Body of pancreas (tissue), 4 donors: ENCODE measurements at places on chromosomes 11 and 22.
A peak's percentile ranks its signal among the peaks of the same experiment; 100 is the strongest.

DNA sequence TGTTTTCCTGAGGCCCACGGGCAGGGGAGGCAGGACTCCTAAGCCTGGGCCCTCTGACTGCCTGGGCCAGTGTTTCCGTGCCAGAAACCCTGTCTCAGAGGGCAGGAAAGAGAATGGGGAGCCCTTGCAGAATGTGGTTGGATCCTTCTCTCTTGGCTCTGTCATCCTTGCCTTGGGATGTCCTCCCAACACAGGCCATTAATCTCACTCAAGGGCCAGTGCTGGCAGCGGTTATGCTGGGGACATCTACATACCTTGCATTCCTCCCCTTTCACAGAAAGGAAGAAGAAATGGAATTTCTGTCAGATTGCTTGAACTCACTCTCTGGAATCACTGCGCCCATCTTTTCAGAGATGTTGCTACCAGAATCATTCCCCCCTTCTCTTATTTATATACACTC is 296.9 kb downstream of the KIRREL3 start:
- H3K27me3 ChIP-seq, result no peaks in the 10 kb centered on the region
- no peak overlapping the region for H3K27ac ChIP-seq
- no peaks in the 10 kb centered on the region for H3K4me1 ChIP-seq

DNA sequence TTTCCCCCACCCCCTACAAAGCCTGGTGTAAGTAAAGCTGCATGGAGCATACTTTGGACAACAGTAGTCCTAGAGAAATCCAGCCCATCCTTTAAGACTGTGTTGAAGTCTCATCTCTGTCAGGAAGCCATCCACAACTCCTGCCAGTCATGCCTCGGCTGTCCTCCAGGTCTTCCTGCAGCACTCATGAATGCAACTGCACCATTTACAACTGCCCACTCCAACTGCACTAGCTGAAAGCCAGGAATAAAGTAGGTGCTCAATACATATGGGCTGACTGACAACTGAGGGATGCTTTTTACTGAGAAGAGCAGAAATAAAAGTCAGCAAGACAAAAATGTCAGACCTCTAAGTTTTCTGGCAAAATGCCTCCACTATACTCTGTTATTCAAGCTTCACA is 27.4 kb downstream of the IL18BP start:
- DNase-seq, result no peak
- peaks cover 32% of the 10 kb centered on the region for H3K4me1 ChIP-seq
- H3K4me3 ChIP-seq, result no peak overlapping the region
- H3K36me3 ChIP-seq, result no peaks in the 10 kb centered on the region
- H3K27me3 ChIP-seq, result no peaks in the 10 kb centered on the region

- peak; percentile 28 for DNase-seq
- H3K27me3 ChIP-seq, result no peaks in the 10 kb centered on the region
- peaks cover 22% of the 10 kb centered on the region for H3K4me1 ChIP-seq
- no peak overlapping the region for H3K4me3 ChIP-seq
Observed at GRCh38 chr11:61298663-61299244, 3.6 kb upstream of the VWCE start.

DNA sequence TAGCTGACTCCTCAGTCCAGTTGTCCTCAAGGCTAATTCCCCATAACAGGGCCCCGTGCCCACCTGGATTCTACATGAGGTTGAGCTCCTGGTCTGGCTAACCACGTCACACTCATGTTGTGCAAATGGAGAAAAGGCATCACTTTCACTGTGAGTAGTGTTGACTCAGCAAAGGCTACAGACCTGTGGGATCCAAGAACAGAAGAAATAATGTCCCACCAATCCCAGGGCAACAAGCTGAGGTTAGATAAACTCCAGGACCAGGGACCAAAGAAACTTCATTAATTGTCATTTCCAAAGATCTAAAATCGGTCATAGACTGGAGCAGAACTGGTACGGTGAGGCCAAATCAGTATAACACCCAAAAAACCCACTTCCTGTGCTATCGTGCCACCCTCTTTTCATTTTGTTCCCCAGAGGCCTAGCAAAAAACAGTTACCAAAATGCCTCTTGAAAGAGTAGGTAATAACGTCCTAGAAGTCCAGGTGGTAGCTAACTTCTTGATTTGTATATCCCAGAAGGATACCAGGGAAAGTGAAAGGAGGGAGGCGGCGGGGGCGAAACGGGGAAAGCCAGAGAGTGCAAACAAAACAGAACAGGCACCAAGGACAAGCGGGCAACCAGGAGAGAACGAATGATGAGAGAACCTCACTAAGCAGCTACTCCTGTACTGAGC is 1.4 kb downstream of the PCSK7 start:
- H3K36me3 ChIP-seq, result peaks cover 14% of the 10 kb centered on the region
- H3K4me1 ChIP-seq, result peaks cover 41% of the 10 kb centered on the region
- H3K27me3 ChIP-seq, result no peaks in the 10 kb centered on the region
- no peak overlapping the region for H3K4me3 ChIP-seq
- DNase-seq, result no peak

DNA sequence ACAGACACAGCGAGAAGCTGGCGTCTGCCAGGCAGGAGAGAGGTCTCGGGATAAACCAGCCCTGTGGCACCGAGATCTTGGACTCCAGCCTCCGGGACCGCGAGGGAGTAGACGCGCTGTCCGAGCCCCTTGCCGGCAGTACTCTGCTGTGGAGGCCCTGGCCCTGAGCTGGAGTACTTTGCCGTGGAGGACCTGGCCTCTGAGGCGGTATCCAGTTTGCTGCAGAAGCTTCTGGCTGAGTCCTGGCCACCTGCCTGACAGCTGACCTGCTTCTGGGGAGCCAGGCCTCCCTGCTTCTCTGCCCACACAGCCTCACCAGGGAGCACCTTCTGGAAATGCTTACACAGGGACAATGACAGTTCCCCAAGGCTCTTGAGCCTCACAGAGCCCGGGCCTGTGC is 31.6 kb upstream of the CARS1 start:
- no peak for DNase-seq
- H3K36me3 ChIP-seq, result no peaks in the 10 kb centered on the region
- H3K27ac ChIP-seq, result no peak overlapping the region
- no peaks in the 10 kb centered on the region for H3K27me3 ChIP-seq

GRCh38 chr11:3181725-3182461 is 16.8 kb upstream of the OSBPL5 start:
- no peak overlapping the region for H3K27ac ChIP-seq
- no peaks in the 10 kb centered on the region for H3K27me3 ChIP-seq
- no peak for DNase-seq
- no peak overlapping the region for H3K4me3 ChIP-seq
- H3K4me1 ChIP-seq, result no peaks in the 10 kb centered on the region
- H3K36me3 ChIP-seq, result no peaks in the 10 kb centered on the region

DNA sequence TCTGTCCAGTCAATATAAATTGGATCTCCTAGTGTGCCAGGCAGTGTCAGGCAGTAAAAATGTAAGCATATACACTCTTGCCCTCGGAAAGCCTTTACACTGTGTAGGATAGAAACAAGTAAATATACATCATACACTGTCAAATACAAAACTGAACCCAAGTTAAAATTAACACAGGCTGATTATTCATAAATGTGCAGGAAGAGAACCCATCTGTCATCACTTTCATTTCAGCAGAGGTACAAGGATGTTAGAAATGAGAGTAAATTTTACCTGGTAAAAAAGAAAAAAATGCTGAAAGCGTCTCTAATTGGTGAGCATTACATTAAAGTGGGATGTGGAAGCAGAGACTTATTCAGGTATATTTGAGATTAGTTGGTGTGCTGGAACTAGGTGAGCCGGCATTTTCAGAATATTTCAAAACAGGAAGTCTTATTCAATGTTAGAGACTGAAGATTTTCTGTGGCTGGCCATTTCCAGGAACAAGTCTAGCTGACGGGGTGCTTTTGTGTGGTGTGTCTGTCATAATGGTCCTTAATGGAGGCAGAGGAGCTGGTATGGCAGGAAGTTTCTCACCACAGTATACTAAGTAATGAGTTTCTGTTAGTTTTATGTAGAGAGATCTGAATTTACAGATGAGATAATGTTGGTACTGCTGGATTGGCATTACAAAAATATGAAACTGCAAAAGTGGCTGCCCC is 192.6 kb downstream of the CASP12 start:
- H3K27me3 ChIP-seq, result no peaks in the 10 kb centered on the region
- H3K4me1 ChIP-seq, result no peaks in the 10 kb centered on the region
- H3K36me3 ChIP-seq, result no peaks in the 10 kb centered on the region
- H3K27ac ChIP-seq, result peak overlapping the region; percentile 2

DNA sequence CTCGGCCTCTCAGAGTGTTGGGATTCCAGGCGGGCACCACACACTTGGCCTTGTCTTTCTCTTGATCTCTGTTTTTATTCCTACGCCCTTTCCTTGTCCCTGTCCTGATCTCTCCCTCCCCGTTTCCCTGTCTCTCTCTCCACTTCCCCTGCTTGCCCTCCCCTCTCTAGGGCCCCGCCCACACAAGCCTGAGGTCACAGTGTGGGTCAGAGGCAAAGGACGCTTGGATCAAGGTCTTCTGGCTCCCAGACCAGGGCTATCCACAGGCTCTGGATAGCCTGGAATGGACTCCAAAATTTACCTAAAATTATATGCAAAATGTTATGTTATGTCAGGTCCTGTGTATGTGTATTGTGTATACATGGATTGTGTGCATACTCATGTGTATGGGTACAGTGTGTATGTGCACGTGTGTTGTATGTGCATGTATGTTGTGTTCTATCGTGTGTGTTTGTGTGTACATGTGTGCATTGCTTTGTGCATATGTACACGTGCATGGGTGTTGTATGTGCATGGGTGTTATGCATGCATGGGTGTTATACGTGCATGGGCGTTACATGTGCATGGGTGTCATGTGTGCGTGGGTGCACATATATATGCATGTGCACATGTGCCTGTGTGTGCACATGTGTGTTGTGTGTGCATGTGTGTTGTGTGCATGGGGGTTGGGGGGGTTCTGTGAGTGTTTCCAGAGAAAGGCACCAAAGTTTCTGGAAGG is 38.3 kb downstream of the TP53I11 start:
- no peaks in the 10 kb centered on the region for H3K36me3 ChIP-seq
- no peak for DNase-seq
- no peaks in the 10 kb centered on the region for H3K27me3 ChIP-seq
- peaks cover 6% of the 10 kb centered on the region for H3K4me1 ChIP-seq
- H3K4me3 ChIP-seq, result no peak overlapping the region
